Activated CD4-positive, alpha-beta T cell treated with anti-CD3 and anti-CD28 coated beads, Interleukin-2, amount 50 U/mL, for 4 hours (primary cell): ENCODE measurements at places on chromosomes 7 and 10.

GRCh38 chr10:114370199-114370598, 34.1 kb downstream of the AFAP1L2 start:
- no peak for DNase-seq

- DNase-seq, result no peak
Observed at GRCh38 chr10:48885376-48885775, 54.3 kb downstream of the LRRC18 start.

DNA sequence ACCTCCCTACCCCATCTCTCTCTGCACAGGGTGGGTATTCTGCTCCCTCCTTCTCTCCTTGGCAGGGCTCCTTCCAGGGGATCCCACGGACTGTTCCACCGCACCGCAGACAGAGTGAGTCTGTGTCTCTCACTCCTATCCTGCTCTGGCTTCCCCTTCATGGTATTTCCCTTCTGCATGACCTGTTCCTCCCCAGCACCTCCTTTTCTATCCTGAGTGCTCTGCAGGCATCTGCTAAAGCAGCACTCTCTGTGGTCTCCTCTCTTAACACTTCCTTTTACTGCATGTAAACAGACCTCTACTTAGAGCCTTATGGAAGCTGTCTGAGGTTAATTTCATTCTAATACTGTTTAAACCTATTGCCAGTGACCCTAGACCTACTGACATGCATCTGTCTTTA, 171.5 kb downstream of the CCSER2 start:
- DNase-seq, result no peak

- no peak for DNase-seq
Observed at GRCh38 chr7:143040209-143040715, 11.9 kb upstream of the OR6V1 start.

GRCh38 chr10:31186225-31187000, 132.6 kb upstream of the ZEB1 start:
- no peak for DNase-seq

- DNase-seq, result no peak
Observed at GRCh38 chr10:115558252-115558651, 465.1 kb downstream of the ATRNL1 start.
